ENCODE measurements at places on chromosomes 3 and 15. TPM values are rescaled to one million over a fixed set of nuclear protein-coding genes. Genes with fewer than 3 reads are reported as not detected.

LDHAL6B gene
- not detected for total RNA-seq

WNT7A gene
- total RNA-seq = 0.11 TPM

PLXNA1 gene
- total RNA-seq = 8.8 TPM

TTLL3 gene
- total RNA-seq = 49.8 TPM
